NCI-H2171 (cell line): ENCODE measurements at places on chromosomes 6 and 20.

GRCh38 chr20:31945785-31946184 is 6.1 kb downstream of the PDRG1 start:
- no peak for DNase-seq

DNA sequence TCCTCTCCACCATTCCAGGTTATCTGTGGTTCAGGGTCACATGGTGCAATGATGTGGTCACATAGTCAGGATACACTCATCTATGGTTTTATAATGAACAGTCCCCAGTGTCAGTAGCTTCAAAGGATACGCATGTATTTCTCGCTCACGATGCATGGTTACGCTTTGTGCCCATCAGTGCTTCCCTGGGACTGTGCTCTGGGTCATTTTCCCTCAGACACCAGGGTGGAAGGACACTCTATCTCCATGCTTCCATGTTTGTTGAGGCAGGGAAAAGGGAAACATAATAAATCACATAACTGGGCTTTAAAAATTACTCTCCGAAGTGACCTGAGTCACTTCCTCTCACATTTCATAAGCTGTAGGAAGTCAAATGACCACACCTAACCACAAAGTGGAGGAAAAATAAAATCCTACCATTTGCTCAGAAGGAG is 394.8 kb upstream of the NOX3 start:
- no peak for DNase-seq

- DNase-seq: no peak
Observed at GRCh38 chr6:108171918-108172516, 6.2 kb downstream of the NR2E1 start.

DNA sequence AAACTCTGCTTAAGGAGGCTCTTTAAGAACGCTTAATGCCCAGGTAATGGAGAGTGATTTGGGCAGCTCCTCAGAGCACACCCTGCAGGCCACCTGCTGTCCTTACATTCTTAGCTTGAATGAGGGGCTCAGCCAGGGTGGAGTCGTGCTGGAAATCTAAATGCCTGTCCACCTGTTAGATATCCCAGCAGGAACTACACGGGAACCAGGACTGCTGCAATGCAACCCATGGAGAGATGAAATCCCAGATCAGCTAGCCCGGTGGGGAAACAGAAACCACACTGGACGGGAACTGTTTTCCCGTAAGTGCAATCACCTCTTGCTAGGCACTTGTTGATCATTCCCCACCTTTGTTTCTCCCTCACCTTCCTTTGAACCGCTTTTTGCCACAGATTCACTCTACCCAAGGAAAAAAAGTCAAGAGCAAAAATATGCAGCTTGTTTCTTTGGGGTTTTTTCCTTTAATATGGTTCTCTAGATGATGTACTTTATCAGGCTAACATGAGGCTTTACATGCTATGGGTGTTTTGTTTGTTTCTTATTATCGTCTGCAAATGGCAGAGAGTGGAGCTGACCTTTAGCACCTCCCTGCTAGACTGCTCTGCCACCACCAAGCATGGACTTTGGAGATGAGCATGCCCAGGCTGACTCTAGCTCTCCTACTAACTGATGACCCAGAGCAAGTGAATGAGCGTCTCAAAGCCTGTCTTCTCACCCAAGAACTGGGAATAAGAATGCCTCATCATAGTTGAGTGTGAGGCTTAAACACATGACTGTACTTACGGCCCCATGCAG is 125.9 kb upstream of the TNFAIP3 start:
- no peak for DNase-seq

DNA sequence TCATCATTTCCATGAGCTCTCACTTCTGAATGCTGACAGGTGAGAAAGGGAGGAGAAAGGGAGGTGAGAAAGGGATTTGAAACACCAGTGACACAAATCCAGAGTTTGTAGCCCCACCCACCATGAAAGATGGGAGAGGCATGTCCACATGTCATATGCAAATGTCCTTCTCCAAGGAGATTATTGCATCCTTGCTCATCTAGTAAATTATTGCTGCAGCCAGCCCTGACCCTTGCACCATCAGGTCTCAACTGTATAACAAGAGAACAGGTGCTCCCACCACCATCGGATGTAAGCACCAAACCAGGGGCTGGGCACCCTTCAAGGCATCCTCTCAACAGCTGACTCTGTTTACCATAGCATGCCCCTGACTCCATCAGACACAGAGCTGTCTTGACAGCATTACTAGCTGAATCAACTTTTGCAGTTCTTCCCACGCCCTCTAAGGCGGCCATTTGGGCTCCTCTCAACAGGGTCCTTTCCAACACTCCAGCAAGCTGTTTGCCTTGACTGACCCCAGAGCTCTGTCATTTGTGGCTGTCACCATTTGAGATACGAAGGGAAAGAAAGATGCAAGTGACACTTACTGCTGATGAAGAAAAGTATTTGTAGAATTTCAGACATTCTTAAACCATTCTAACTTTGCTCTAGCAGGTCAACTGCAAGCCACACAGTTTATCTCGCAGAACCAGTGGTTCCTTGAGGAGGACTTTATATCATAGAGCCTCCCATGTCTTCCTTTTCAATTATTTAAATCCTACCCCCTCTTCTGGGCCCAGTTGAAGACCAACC is 14.2 kb downstream of the GFOD1 start:
- no peak for DNase-seq
